ENCODE measurements at places on chromosomes 16 and 17. TPM values are rescaled to one million over a fixed set of nuclear protein-coding genes. Genes with fewer than 3 reads are reported as not detected.

DNA sequence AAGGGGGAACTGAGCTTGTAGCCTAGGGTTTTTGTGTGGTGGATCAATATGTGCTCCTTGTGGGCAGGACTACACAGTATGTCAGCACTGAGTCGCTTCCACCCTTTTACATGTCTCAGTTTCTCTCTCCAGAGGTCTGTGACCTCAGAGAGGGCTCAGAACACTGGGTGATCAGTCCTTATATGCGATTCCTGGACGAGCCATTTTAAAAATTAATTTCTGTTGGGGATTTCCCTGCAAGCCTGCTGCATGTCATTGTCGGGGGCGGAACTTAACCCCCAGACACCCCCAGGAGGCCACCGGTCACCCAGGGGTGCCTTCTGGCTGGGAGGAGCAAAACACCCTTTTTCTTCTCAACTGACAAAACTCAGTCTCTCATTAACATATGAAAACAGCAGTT, 14.1 kb downstream of the DHRS7B start:
- no peak overlapping the region for H3K27ac ChIP-seq
- no peaks in the 10 kb centered on the region for H3K27me3 ChIP-seq

DNA sequence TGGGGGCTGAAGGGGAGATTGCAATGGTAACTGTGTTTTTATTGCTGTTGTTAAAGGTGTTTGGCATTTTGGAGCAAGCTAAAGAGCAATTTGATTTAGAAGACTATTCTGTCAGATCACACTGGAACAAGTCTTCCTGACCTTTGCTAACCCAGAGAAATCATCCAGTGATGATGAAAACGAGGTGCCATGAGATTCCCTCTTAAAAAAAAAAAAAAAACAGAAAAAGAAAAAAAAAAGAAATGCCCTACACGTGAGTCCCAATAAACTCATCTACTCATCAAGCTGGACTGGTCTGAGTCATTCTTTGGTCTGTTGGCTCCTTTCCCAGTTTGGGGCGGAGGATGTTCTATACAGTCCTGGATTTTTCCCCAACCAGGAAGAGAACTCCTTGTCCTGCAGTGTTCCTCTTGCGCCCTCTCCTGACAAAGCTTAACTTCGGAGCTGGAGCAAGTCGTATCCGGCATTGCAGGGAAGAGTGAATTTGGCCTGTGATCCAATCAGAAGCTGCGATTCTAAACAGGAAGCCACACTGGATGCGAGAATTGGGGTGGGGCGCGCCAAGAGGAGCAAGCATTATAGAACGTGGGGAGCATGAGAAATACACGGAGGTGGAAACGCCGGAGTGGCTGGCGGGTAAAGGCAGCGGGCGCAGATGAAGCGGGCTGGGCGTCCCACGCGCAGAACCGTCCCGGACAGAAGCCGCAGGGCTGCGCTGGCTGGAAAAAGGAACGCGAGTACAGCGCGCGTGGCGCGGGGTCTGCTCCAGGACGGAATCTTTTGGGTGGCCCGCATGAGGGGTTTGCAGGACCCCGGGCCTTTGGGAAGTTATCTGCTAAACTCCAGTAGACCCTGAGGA, 22.4 kb upstream of the CRYM start:
- H3K4me1 ChIP-seq: no peaks in the 10 kb centered on the region
- H3K4me3 ChIP-seq: peak overlapping the region; percentile 41

GRCh38 chr17:78785663-78786057, 3.6 kb upstream of the CYTH1 start:
- H3K36me3 ChIP-seq: no peaks in the 10 kb centered on the region
- DNase-seq: no peak
- peaks cover 4% of the 10 kb centered on the region for H3K4me1 ChIP-seq
- H3K27me3 ChIP-seq: no peaks in the 10 kb centered on the region
- no peak overlapping the region for H3K27ac ChIP-seq

DNA sequence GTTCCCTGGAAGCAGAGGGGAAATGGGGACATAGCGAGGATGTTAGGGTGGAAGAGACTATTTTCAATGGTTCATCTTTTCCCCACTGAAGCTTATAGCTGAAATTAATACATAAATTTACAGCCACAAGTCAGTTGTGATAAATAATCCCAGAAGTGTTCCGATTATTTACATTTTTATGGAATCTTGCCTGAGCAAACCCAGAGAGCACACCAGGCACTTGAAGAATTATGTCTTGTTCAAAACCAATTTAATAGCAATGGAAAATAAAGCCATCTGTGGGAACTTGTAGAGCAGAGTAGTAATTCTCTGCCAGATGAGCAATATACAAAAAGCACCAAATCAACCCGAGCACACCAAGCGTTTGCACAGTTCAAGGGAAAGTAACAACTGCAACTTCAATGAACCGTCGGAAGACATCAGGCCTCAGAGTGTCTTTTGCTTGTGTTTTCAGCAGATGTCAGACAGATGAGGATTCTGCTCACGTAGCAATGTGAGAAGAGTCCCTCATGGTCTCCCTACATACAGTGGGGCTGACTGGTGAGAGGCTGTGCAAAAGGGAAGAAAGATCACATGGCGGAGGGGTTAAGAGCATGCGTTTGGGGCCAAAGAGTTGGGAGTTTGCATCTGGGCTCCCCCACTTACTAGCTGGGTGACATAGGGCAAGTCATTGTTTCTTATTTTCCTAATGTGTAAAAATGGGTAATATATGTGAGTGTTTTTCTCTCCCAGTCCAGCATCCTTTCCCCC, 148.7 kb upstream of the HS3ST2 start:
- no peak overlapping the region for H3K27ac ChIP-seq
- no peaks in the 10 kb centered on the region for H3K4me1 ChIP-seq
- H3K36me3 ChIP-seq: no peaks in the 10 kb centered on the region
- no peaks in the 10 kb centered on the region for H3K27me3 ChIP-seq
- no peak overlapping the region for H3K4me3 ChIP-seq

Gene LLGL2
- total RNA-seq: 65.3 TPM

Gene CCL11
- total RNA-seq: 1.1 TPM

Measured in prostate gland (tissue), 2 donors.